ENCODE measurements at places on chromosomes 12 and 14.

GRCh38 chr12:4275870-4276301, 2.3 kb downstream of the CCND2 start:
- no peak for DNase-seq

DNA sequence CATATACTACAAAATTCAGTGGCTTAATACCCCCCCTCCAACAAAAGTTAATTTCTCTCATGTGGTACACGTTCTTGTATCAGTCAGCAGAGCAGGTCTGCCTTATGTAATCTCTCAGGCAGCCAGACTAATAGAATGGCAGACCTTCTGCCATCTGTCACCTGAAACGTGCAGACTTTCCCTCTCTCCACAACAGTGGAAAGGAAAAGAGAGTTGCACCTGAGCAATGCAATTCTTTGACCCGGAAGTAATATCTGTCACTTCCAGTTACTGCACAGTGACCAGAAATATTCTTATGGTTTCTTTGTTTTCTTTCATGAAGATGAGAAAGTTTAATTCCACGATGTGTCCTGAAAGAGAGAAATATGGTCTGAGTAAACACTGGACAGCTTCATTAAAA, 14.4 kb downstream of the KERA start:
- no peak for DNase-seq

- peak; percentile 79 for DNase-seq
Measured at GRCh38 chr12:127145929-127146789, 1120.8 kb upstream of the TMEM132C start.

- no peak for DNase-seq
Measured at GRCh38 chr12:8556531-8557097, 15.9 kb upstream of the CLEC4E start.
